Activated naive CD4-positive, alpha-beta T cell treated with anti-CD3 and anti-CD28 coated beads, Interleukin-2, amount 50 U/mL, for 72 hours (primary cell): ENCODE measurements at places on chromosomes 12 and 14.

GRCh38 chr14:99737451-99737951, 53.4 kb downstream of the CYP46A1 start:
- no peak for DNase-seq

- no peak for DNase-seq
These were observed 152.9 kb upstream of the RTL1 start for GRCh38 chr14:101056446-101056845.

- no peak for DNase-seq
These were observed 28.9 kb downstream of the PTGER2 start for GRCh38 chr14:52342849-52343596.

DNA sequence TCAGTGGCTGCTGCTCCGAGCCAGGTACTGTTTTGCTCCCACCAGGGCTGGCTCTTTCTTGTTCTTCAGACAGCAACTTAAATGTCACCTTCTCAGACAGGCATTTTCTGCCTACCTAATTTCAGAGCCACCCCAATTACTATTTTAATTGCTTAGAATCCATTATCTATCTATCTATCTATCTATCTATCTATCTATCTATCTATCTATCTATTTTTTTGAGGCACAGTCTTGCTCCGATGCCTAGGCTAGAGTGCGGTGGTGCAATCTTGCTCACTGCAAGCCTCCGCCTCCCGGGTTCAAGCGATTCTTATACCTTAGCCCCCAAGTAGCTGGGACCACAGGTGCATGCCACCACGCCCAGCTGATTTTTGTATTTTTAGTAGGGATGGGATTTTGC, 58.5 kb downstream of the SPPL3 start:
- no peak for DNase-seq

DNA sequence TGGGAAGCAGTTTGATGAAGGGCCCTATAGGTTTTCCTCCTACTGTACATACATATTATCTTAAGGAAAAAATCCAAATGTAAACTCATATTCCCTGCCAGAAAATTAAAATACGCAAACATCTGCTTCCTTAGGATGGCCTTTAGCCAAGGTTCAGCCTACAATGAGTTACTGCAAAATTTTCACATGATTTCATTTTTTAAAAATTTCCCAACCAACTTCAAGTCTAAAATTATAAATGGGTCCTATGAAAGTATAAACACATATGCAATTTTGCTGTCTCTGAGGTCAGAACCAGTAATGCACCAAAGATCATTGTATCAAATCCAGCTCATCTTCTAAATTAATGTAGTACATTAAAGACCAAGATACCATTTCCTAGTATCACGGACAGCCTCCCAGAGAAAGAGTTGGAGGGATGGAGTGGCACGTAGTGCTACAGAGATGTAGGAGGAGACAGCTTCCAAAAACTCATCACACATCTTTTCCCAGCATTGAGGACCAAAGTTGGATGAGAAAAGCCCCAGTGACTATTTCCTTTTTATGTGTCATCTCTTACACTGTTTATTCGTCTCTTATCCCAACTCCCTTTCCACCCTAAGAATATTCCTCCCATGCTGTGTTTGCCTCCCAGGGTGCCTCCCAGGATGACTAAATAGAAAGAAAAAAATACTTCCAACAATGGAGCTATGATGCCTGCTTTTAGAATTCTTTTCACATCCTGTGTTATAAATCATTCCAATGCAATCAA, 92.3 kb upstream of the SLCO1C1 start:
- no peak for DNase-seq
